NCI-H510A (cell line): ENCODE measurements at places on chromosomes 2 and 18.

DNA sequence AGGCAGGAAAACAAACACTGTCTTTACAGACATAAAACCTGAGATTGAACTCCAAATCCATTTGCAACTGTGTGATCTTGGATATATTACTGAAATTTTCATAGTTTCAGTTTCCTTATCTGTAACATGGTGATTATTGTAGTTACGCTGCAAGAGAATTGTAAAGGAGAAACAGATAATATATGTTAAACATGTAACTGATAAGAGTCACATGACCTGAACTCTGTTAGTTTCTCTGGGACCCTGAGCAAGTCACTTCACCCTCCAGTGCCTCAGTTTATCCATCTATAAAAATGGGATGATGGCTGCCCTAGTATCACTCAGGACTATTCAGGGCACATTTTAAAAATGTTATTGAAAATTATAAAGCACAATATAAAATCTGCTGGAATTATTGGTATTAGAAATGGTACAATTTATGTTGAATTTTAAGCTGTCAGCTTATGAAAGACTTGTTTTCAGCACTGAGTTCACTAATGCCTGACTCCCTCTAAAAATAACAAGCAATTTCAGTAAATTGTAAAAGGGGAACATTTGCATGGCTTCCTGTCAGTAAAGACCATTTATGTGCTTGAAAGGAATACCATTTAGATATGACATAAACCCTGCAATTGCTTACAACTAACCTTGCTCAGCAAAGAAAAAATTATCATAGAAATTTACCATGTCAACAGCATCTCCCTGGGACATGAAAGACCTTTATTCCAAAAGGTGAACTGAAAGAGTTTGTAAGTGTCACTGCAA, 393.5 kb downstream of the RAD51AP2 start:
- DNase-seq = no peak

GRCh38 chr2:233462826-233463470, 103.6 kb downstream of the USP40 start:
- DNase-seq = no peak

DNA sequence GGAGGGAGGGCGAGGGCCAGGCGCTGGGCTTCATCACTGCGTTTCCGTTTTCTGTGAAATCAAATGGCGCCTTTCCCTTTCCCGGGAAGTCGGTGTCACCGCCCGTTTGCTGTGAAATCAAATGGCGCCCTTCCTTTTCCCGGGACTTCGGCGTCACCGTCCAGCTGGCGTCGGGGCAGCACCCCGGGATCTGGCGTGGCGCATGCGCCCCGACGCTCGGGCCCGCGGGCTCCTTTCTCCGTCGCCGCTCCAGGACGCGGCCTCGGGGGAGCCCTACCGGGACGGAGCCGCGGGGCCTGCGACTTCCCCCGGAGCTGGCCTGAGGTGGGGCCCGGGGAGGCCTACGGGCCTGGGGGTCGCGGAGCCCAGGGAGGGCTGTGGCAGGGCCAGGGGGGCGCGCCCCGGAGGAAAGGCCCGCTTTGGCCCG, at the start of gene FAM228A:
Gene FAM228A (plus strand): TSS at position 203 of the 427 bp plus-strand sequence. CDS start 428 bp downstream, outside the sequence.
- no peak for DNase-seq

DNA sequence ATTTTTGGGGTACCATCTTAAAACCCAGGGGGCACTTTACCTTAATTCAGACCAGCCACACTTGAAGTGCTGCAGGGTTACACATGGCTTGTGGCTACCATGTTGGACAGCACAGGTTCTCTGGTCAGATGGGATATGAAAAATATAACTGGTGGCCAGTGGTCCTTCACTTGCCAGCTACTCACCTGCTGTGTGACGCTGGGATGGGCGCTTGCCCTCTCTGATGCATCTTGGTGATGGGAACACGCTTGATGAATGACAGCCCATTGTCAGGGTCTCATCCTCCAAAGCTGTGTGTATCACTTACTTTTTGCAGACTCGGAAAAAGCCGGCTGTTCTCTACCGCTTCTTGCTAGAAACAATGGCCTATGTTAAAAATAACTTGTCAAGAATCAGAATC, 22.5 kb downstream of the HJURP start:
- no peak for DNase-seq

- no peak for DNase-seq
These were observed 350.8 kb upstream of the NT5C1B start for GRCh38 chr2:18940184-18940583.

DNA sequence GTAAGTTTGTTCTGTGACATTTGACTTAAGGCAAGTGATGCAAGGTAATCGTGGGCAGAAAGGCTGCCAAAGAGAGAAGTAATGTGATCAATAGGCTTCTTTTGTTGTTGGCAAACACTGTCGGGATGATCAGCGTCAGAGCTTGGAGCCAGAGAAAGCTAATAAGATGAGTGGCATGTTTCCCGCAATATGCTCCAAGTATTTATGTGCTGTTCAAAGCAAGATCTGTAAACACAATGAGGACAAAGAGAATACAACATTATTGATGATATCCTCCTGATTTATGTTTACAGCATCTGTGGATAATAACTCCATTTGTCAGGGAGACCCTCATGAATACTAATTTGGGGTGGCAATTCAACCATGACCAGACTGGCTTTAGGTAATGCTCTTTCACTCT, 603.3 kb downstream of the TDRD15 start:
- DNase-seq = no peak

- no peak for DNase-seq
These were observed 63.4 kb downstream of the SMAD7 start for GRCh38 chr18:48887294-48887904.

GRCh38 chr2:189178726-189179569, 613 bp downstream of the COL5A2 start:
- no peak for DNase-seq

DNA sequence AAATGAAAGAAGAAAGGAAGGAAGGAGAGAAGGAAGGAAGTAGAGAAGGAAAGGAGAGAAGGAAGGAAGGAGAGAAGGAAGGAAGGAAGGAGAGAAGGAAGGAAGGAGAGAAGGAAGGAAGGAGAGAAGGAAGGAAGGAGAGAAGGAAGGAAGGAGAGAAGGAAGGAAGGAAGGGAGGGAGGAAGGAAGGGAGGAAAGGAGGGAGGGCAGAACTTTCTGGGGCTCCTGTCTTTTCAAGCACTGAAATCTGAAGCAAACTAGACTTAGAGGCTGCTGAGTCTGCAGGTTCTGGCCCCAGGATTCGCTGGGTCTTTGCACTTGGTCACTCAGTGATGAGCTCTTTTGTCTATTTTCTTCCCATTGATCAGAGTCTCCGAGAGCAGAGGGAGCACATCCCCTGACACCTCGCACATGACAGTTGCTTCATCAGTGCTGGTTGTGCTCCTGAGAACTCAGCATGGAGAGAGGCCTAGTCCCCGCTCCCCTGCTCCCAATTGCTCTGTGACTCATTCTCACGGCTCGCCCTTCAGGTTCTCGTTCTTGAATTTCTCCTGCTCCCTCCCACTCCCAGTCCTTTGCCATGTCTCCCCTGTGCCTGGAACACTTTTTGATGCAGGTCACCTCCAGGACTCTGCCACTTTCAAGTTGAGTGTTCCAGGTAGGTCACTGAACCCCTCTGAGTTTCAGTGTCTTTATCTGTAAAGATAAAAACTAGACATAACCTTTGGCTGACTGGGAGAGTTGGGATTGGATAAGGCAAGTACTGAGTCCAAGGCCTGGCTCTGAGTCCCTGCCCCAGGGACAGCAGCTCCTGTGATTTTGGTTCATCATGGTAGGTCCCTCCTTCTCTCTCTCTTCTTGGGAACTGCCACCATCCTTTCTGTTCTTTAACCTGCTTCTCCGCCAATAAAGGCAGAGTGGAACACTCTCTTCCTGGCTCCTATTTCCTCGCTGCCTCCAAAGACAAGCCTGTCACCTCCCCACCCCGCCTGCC, 55.2 kb downstream of the TNP1 start:
- DNase-seq = no peak

DNA sequence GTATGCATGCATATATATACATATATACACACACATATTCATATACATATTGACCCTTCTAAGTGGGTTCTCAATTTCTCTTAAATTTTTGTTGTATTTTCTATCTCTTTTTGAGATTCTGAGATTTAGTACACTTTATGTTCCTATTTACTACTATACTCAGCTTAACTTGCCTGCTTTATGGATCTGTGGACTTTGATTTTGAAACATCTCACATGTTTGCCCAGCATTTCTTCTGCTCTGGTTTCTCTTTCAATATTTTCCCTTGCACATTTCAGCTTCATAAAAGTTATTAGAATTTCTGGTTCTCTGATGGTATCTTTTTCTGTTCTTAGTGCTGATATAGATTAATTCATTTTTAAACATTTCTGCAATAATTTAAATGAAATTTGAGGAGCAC, 380.6 kb downstream of the SPAG16 start:
- DNase-seq = no peak
